ENCODE measurements at places on chromosomes 1 and 21. TPM values are rescaled to one million over a fixed set of nuclear protein-coding genes. Genes with fewer than 3 reads are reported as not detected.

MROH9 gene
- not detected for total RNA-seq

DNA sequence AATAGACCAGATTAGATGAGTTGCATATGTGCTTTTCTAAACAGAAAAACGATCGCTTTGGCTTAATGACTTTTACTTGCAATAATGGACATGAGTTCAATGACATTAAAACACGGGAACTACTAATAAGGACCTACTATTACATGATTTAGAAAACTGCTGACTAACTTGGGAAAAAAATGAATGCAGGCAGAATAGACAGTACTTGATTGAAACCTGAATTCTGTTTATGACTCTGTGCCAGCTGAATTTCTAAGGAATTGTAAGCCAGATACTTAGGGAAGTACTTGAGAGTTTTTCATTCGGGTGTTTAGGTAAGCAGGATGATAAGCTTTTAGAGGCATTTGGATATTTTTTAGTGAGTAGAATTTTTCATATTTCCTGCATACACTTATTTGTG lies 12.0 kb downstream of the ADGRL2 start:
- H3K27me3 ChIP-seq: peaks cover 4% of the 10 kb centered on the region
- peak; percentile 22 for DNase-seq
- no peak overlapping the region for H3K4me3 ChIP-seq
- H3K4me1 ChIP-seq: peaks cover 5% of the 10 kb centered on the region
- no peaks in the 10 kb centered on the region for H3K36me3 ChIP-seq

- H3K27me3 ChIP-seq: no peaks in the 10 kb centered on the region
- no peak overlapping the region for H3K27ac ChIP-seq
- DNase-seq: no peak
- H3K4me3 ChIP-seq: no peak overlapping the region
- H3K36me3 ChIP-seq: peaks cover 6% of the 10 kb centered on the region
These were observed 413.8 kb upstream of the NFIA start for GRCh38 chr1:60668585-60668984.

- H3K27ac ChIP-seq: no peak overlapping the region
- H3K4me3 ChIP-seq: no peak overlapping the region
- H3K4me1 ChIP-seq: no peaks in the 10 kb centered on the region
- H3K27me3 ChIP-seq: no peaks in the 10 kb centered on the region
- peaks cover 15% of the 10 kb centered on the region for H3K36me3 ChIP-seq
These were observed 21.4 kb downstream of the FAAH start for GRCh38 chr1:46415514-46415913.

GRCh38 chr1:25467193-25467592 lies 36.5 kb downstream of the MACO1 start:
- no peak overlapping the region for H3K4me3 ChIP-seq
- H3K27me3 ChIP-seq: no peaks in the 10 kb centered on the region

DNA sequence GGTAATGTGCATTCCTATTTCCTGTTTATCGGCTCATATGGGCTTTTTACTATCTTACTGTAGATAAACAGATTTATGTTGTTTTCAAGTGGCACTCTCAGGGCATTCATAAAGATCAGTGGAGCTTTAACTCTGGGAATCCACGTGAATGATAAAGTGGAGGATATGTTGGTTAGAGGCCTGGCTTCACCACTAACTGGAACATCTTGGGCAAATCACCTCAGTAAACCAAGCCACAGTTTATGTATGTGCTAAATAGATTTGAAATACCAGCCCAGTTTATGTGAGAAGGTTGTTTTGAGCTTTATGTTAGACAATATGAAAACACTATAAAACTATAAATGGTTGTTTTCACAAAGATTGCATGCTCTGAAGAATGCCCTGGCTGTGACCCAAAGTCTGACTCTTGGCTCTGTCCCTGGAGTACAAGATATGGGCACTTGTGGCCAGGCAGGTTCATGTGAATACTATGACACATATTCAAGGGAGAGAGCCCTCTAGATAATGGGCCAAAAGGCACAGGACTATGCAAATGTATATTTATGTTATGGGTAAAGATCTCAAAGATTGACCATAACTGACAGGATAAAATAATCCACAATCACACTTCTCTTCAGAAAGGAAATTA lies 36.7 kb downstream of the FAM163A start:
- no peak overlapping the region for H3K27ac ChIP-seq
- no peaks in the 10 kb centered on the region for H3K27me3 ChIP-seq

HSD3B1 gene
- not detected for total RNA-seq

- H3K27me3 ChIP-seq: peaks cover 13% of the 10 kb centered on the region
- H3K4me1 ChIP-seq: peaks cover 4% of the 10 kb centered on the region
- H3K27ac ChIP-seq: no peak overlapping the region
- no peaks in the 10 kb centered on the region for H3K36me3 ChIP-seq
These were observed 21.3 kb upstream of the PGBD2 start for GRCh38 chr1:248884632-248885295.

DNA sequence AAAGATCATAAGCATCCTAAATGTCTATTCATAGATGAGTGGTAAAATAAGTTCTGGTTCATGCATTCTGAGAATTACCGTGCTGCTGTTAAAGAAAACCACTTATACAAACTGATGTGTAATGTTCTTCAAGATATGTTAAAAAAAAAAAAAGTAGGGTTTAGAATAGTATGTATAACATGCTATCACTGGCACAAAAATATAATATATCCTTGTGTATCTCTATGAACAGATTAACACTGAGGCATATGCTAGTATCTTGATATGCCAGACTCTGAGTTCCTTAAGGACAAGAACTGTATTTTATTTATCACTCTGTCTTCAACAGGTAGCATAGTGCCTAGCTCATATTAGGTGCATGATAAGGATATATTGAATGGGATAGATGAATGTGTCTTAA lies 108.9 kb downstream of the HS2ST1 start:
- no peak overlapping the region for H3K27ac ChIP-seq
- no peak for DNase-seq
- H3K27me3 ChIP-seq: no peaks in the 10 kb centered on the region
- H3K4me3 ChIP-seq: no peak overlapping the region

RNU1-1 gene
- 1,539 TPM for total RNA-seq

OR2L2 gene
- 0.19 TPM for total RNA-seq

- H3K4me3 ChIP-seq: no peak overlapping the region
- no peaks in the 10 kb centered on the region for H3K27me3 ChIP-seq
- H3K36me3 ChIP-seq: peaks cover 17% of the 10 kb centered on the region
These were observed 3.8 kb upstream of the GOLT1A start for GRCh38 chr1:204217648-204218000.

DNA sequence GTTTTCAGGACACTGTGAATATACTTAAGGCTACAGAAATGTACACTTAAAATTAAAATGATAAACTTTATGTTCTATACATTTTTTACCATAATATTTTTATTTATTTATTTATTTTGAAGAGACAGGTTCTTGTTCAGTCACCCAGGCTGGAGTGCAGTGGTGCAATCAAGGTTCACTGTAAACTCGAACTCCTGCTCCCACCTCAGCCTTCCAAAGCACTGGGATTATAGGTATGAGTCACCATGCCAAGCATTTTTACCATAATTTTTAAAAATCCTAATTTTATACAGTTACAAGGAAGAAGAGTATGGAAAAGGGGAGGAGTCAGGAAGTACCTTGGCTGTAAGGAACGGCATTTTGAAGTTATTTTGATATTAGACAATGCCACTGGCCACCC lies 23.6 kb upstream of the ANGPTL3 start:
- DNase-seq: no peak
- H3K36me3 ChIP-seq: peaks cover 27% of the 10 kb centered on the region
- H3K27ac ChIP-seq: no peak overlapping the region
- H3K27me3 ChIP-seq: no peaks in the 10 kb centered on the region
- H3K4me3 ChIP-seq: no peak overlapping the region
- no peaks in the 10 kb centered on the region for H3K4me1 ChIP-seq

- H3K36me3 ChIP-seq: no peaks in the 10 kb centered on the region
- H3K4me1 ChIP-seq: peaks cover 21% of the 10 kb centered on the region
- DNase-seq: peak; percentile 56
- H3K4me3 ChIP-seq: no peak overlapping the region
- H3K27me3 ChIP-seq: no peaks in the 10 kb centered on the region
- H3K27ac ChIP-seq: no peak overlapping the region
These were observed 77.1 kb upstream of the TNR start for GRCh38 chr1:175820456-175821025.

DNA sequence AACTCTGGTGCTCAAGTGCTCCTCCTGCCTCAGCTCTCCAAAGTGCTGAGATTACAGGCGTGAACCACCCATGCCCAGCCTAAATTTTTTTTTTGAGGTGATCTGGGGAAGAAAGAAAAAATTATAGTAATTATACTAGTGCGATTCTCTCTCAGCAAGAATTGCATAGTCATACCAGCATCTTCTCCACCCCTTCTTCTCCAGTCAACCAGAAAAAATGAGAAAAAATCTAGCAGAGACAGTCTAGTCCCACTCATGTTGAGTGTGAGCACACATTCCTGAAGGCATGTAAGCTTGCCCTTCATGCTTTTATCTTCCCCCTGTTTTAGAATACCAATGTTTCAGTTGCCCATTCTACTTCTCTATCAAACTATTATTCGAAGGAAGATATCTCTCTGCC lies 207.6 kb downstream of the S1PR1 start:
- H3K27ac ChIP-seq: no peak overlapping the region
- H3K4me1 ChIP-seq: no peaks in the 10 kb centered on the region
- H3K27me3 ChIP-seq: peaks cover 82% of the 10 kb centered on the region
- no peak overlapping the region for H3K4me3 ChIP-seq
- H3K36me3 ChIP-seq: no peaks in the 10 kb centered on the region

B3GALT2 gene
- total RNA-seq: not detected

GRCh38 chr21:16742131-16742641 lies 770.7 kb upstream of the CXADR start:
- no peaks in the 10 kb centered on the region for H3K36me3 ChIP-seq
- no peak for DNase-seq
- H3K27me3 ChIP-seq: no peaks in the 10 kb centered on the region
- no peak overlapping the region for H3K4me3 ChIP-seq
- H3K4me1 ChIP-seq: no peaks in the 10 kb centered on the region
- no peak overlapping the region for H3K27ac ChIP-seq

GRCh38 chr1:228303596-228303995 lies 95.8 kb downstream of the OBSCN start:
- no peak for DNase-seq
- no peaks in the 10 kb centered on the region for H3K27me3 ChIP-seq
- no peak overlapping the region for H3K4me3 ChIP-seq
- no peaks in the 10 kb centered on the region for H3K4me1 ChIP-seq
- H3K27ac ChIP-seq: no peak overlapping the region

SLC45A1 gene
- total RNA-seq: 0.30 TPM

LRRC53 gene
- not detected for total RNA-seq

C1orf53 gene
- 10.7 TPM for total RNA-seq

B3GALT5 gene
- not detected for total RNA-seq

- H3K27me3 ChIP-seq: no peaks in the 10 kb centered on the region
- no peak overlapping the region for H3K27ac ChIP-seq
- no peak overlapping the region for H3K4me3 ChIP-seq
- no peak for DNase-seq
- H3K36me3 ChIP-seq: no peaks in the 10 kb centered on the region
- H3K4me1 ChIP-seq: no peaks in the 10 kb centered on the region
These were observed 57.9 kb downstream of the ZNF678 start for GRCh38 chr1:227621211-227621610.

DNA sequence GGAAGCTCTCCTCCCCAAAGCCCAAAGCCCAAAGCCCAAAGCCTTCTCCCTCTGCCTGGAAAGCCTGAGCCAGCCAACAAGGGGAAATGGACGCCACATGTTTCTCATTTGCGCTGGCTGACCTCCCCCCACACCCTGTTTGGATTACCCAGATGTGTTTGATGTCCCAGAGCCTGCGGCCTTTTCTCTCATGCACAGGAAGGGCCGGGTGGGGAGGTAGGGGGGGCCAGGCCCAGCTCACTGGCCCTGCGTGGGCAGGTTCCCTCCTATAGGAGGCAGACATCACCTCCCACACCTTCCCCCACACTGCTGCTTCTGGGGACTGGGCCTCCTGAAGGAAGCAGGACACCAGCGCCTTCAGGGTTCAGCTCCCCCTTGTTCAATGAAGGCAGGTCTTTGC lies 116.3 kb downstream of the NAV1 start:
- no peak for DNase-seq
- no peaks in the 10 kb centered on the region for H3K27me3 ChIP-seq
- no peak overlapping the region for H3K4me3 ChIP-seq

NBPF6 gene
- total RNA-seq: not detected

CASQ2 gene
- not detected for total RNA-seq

DNA sequence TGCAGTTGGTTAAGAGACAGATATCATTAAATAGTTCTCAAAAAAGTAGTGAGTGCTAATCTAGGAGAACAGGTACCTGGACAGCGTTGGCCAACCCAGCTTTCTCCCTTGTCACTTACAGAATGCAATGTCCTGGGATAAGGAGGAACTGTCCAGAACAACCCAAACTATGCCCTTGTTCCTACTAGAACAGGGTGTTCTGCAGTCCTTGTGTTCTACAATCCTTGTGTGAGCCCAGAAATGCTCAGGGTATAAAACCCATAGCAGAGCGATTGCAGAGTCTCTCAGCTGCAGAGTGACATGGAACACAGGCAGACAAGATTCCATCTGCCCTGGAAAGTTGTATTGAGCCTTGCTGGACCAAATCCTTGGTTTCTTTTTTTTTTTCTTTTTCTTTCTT lies 83.5 kb upstream of the VANGL1 start:
- H3K36me3 ChIP-seq: no peaks in the 10 kb centered on the region
- DNase-seq: no peak
- H3K27ac ChIP-seq: no peak overlapping the region
- H3K27me3 ChIP-seq: no peaks in the 10 kb centered on the region
- H3K4me3 ChIP-seq: no peak overlapping the region

EYA3 gene
- total RNA-seq: 14.4 TPM

- peak within 1 kb of the TSS; percentile 99 for H3K4me3 ChIP-seq
- H3K27ac ChIP-seq: peak within 1 kb of the TSS; percentile 61
These were observed at the start of gene CSTB for GRCh38 chr21:43775795-43776430. Gene CSTB, minus strand, starts transcription at chr21:43776308. Its CDS starts 39 bp downstream, at chr21:43776269.

DNA sequence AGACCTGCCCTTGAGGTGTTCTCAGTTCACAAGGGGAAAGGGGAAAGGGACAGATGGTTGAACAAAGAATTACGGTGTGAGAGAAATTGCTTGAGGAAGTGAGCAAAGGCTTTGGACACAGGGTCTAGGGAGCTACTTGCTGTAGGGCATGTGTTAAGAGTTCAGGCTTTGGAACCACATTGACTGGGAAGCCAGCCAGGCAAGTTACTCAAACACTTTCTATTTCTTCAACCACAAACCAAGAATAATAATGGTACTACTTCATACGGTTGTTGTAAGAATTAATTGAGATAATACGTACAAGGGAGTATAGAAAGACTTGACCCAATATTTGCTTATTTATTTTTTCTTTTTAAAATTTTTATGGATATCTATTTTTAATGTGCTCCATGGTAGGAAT lies 26.6 kb downstream of the AK4 start:
- peak overlapping the region; percentile 52 for H3K4me3 ChIP-seq
- peak overlapping the region; percentile 90 for H3K27ac ChIP-seq
- DNase-seq: peak; percentile 98
- no peaks in the 10 kb centered on the region for H3K27me3 ChIP-seq
- no peaks in the 10 kb centered on the region for H3K36me3 ChIP-seq

HES4 gene
- 42.6 TPM for total RNA-seq

HORMAD1 gene
- not detected for total RNA-seq

- no peak overlapping the region for H3K4me3 ChIP-seq
- no peaks in the 10 kb centered on the region for H3K36me3 ChIP-seq
- no peak for DNase-seq
- H3K27ac ChIP-seq: no peak overlapping the region
- no peaks in the 10 kb centered on the region for H3K4me1 ChIP-seq
These were observed 163.1 kb downstream of the KCNJ6 start for GRCh38 chr21:37753122-37753599.

- H3K27ac ChIP-seq: no peak overlapping the region
- H3K36me3 ChIP-seq: no peaks in the 10 kb centered on the region
- H3K4me1 ChIP-seq: peaks cover 6% of the 10 kb centered on the region
- H3K27me3 ChIP-seq: no peaks in the 10 kb centered on the region
These were observed 37.2 kb upstream of the SIM2 start for GRCh38 chr21:36661511-36662309.

- peaks cover 6% of the 10 kb centered on the region for H3K36me3 ChIP-seq
- H3K4me3 ChIP-seq: no peak overlapping the region
- no peak for DNase-seq
- no peaks in the 10 kb centered on the region for H3K27me3 ChIP-seq
- no peaks in the 10 kb centered on the region for H3K4me1 ChIP-seq
- no peak overlapping the region for H3K27ac ChIP-seq
These were observed 27.8 kb upstream of the DMRTA2 start for GRCh38 chr1:50450861-50451653.

Data from MCF 10A (cell line).